ENCODE measurements at places on chromosomes 12 and 14. TPM values are rescaled to one million over a fixed set of nuclear protein-coding genes. Genes with fewer than 3 reads are reported as not detected.

Gene MTHFD1
- total RNA-seq = 101 TPM

Gene CIROP
- total RNA-seq = not detected

Gene SIX1
- total RNA-seq = 5.7 TPM

Gene TARBP2
- 40.9 TPM for total RNA-seq

Gene ASCL1
- total RNA-seq = not detected
